Colonic mucosa (tissue), 4 donors: ENCODE measurements at places on chromosomes 3 and 15. TPM values are rescaled to one million over a fixed set of nuclear protein-coding genes. Genes with fewer than 3 reads are reported as not detected.

DNA sequence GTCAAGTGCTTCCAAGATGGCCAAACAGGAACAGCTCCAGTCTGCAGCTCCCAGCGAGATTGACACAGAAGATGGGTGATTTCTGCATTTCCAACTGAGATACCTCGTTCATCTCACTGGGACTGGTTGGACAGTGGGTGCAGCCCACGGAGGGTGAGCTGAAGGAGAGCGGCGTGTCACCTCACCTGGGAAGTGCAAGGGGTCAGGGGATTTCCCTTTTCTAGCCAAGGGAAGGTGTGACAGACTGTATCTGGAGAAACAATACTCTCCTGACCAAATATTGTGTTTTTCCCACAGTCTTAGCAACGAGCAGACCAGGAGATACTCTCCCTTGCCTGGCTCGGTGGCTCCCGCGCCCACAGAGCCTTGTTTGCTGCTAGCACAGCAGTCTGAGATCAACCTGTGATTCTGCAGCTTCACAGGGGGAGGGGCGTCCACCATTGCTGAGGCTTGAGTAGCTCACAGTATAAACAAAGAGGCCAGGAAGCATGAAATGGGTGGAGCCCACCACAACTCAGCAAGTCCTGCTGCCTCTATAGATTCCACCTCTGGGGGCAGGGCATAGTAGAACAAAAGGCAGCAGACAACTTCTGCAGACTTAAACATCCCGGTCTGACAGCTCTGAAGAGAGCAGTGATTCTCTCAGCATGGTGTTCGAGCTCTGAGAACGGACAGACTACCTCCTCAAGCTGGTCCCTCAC lies 293.5 kb upstream of the SUCLG2 start:
- no peaks in the 10 kb centered on the region for H3K4me1 ChIP-seq
- no peak overlapping the region for H3K27ac ChIP-seq
- no peak for DNase-seq
- H3K27me3 ChIP-seq = no peaks in the 10 kb centered on the region
- no peaks in the 10 kb centered on the region for H3K36me3 ChIP-seq
- no peak overlapping the region for H3K4me3 ChIP-seq

The GOLGA8N gene
- total RNA-seq = 1.8 TPM

DNA sequence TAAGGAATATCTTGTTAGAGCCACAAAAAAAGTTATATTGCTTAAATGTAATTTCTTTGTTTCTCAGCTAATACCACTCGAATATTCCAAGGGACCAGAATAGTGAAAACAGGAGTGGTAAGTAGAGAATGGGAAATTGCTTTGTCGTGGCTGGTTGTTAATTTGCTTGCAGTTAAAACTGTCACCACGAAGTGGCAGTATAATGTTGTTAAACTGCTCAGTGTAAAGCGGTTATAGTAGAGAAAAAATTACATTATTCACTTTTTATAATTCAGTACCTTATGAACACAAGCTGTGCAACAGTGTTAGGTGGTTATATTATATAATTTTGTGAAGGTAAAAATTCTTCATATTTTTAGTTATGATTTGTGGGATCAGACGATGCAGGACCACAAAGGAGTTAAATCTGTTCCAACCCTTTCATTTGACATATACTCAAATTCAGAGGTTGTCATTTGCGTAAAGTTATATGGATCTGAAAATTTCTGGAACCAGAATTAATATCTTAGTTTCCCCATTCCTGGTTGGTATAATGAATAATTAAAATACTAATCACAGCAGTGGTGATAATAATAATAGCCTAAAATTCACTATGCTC lies 171.8 kb downstream of the FEZF2 start:
- no peaks in the 10 kb centered on the region for H3K4me1 ChIP-seq
- no peak overlapping the region for H3K4me3 ChIP-seq
- no peak overlapping the region for H3K27ac ChIP-seq
- no peaks in the 10 kb centered on the region for H3K27me3 ChIP-seq
- no peaks in the 10 kb centered on the region for H3K36me3 ChIP-seq

DNA sequence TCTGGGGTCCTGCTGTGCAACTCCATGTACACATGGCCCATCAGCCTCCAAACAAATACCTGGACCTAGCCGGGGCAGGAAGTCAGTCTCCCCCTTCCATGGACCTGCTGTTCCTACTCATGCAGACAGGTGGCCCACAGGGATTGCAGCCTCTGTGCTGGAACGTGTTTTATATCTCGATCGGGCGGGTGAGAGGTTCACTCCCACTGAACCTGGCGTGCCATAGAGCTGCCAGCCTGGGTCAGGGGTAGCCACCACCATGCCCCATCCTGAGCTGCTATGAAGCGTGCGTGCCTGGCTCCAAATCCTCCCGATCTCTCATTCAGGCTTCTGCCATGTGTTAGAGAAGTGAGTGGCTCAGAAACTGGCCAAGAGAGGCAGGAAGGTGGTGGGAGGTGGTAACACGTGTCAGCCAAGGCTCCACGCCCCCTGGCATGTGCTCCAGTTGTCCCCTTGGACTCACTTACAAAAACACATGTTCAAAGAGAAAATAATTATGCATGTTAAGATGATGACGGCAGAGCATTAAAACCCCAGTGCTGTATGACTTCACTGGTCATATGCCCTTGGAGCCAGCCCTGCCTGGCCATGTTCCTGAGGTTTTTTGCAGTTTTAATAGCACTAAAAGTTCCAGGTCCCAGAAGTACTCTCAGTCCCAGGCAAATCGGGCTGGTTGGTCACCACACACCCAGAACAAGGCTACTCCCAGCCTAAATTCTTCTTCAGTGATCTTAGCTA lies 30.6 kb downstream of the CTSH start:
- H3K27ac ChIP-seq = no peak overlapping the region
- H3K4me3 ChIP-seq = no peak overlapping the region
- H3K36me3 ChIP-seq = no peaks in the 10 kb centered on the region
- no peak for DNase-seq
- no peaks in the 10 kb centered on the region for H3K4me1 ChIP-seq

DNA sequence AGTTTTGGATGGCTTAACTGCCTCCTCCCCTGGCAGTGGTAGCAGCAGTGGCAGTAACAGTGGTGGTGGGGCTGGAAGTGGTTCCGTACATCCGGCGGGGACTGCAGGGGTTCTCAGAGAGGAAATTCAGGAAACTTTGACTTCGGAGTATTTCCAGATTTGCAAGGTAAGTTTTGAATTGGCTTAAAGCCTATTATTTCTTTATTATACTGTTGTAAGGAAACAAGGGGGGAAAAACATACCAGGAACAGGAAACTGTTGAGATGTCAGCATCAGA lies 1.5 kb downstream of the STXBP5L start:
- no peak for DNase-seq
- H3K36me3 ChIP-seq = no peaks in the 10 kb centered on the region
- no peak overlapping the region for H3K4me3 ChIP-seq
- H3K27ac ChIP-seq = no peak overlapping the region
- H3K4me1 ChIP-seq = no peaks in the 10 kb centered on the region

The SLC9C1 gene
- 0.13 TPM for total RNA-seq
